ENCODE measurements at places on chromosomes 13 and 19.

DNA sequence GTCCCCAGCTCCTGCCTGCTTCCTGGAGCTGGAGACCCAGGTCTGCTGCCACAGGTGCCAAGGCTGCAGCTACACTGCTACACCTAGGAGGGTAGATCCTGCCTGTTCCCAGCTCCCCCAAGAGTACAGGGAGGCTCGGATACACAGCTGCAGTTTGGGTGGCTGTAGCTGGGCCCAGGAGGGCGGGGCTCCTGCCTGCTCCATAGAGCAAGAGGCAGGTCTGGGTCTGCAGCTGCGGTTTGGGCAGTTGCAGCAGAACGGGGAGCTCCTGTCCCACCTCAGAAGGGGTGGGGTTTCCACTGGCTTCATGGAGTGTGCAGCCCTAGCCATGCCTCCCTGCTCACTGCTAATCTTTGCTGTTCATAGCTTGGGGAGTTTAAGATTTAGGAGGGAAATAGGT, 199.0 kb downstream of the NUFIP1 start:
- H3K36me3 ChIP-seq = no peaks in the 10 kb centered on the region
- peak; percentile 34 for DNase-seq
- no peak overlapping the region for H3K27ac ChIP-seq
- H3K4me1 ChIP-seq = peaks cover 13% of the 10 kb centered on the region
- H3K27me3 ChIP-seq = no peaks in the 10 kb centered on the region

DNA sequence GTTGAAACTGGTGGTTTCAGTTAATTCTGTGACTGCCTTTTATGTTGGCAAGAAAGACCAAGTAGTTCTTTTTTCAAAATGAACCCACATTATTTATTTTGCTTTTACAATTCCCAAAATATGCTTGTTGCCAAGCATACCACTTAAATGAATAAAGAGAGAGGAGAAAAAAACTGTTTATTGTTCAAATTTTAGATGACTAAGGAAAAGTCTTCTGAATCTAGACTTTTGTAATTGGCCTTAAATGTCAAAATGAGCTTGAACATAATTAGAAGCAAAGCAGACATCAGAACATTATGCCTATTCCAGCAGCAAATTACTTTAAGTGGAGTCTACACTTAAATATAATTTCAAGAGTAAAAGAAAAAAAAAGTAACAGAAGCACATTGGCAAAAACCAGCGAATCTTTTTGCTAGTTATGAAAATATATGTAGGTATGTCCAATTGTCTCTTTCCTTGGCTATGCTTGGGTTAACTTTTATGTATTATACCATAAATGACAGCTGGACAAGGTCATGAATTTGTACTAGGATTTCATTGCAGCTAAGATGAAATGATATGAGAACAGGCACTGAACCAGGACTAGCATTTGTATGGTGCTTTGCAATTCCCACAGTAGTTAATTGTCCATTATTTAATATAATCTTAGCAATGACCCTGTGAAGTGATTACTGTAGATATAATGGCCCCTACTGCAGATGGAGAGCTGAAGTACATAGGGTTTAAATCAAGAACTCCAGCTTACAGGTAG, 211.9 kb downstream of the NALCN start:
- H3K36me3 ChIP-seq = no peaks in the 10 kb centered on the region
- H3K27ac ChIP-seq = no peak overlapping the region
- DNase-seq = no peak
- H3K27me3 ChIP-seq = no peaks in the 10 kb centered on the region
- H3K4me3 ChIP-seq = no peak overlapping the region

DNA sequence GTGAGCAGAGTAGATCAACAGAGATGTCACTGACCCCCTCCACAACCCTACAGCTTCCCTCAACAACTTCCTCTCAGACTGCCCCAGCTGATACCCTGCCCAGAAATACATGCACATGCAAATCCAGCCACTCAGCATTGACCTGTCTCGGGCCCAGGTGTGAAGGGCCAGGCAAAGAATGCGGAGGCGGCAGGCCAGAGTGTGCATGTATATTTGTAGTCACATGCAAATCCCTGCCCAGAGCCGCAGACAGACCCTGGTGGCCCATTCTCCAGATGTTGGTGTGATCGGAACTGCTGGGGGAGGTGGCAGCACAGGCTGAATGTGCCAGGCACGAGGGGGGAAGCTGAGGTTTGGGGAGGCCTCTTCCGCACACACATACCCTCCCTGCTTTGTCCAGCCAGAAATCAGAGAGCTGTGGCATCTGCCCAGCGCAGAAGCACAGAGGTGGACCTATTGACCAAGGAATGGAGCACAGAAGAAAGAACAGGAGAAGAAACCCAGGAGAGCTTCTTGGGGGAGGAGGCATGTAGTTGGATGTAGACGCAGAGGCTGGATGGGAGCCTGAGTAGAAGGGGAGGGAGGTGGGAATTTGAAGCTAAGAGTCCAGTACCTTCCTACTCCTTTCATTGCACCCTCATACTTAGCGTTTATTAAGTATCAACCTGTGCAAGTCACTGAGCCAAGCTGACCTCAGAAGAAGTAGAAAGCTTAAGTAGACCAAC, 14.4 kb downstream of the MEF2B start:
- H3K4me3 ChIP-seq = no peak overlapping the region
- no peak for DNase-seq
- H3K4me1 ChIP-seq = no peaks in the 10 kb centered on the region
- H3K36me3 ChIP-seq = no peaks in the 10 kb centered on the region

- no peaks in the 10 kb centered on the region for H3K27me3 ChIP-seq
- H3K4me3 ChIP-seq = no peak overlapping the region
- H3K36me3 ChIP-seq = no peaks in the 10 kb centered on the region
- H3K27ac ChIP-seq = no peak overlapping the region
- no peaks in the 10 kb centered on the region for H3K4me1 ChIP-seq
Measured at GRCh38 chr13:92963029-92963428, 263.6 kb upstream of the GPC6 start.

- DNase-seq = no peak
- no peak overlapping the region for H3K27ac ChIP-seq
- H3K4me1 ChIP-seq = peaks cover 13% of the 10 kb centered on the region
- no peak overlapping the region for H3K4me3 ChIP-seq
- H3K36me3 ChIP-seq = no peaks in the 10 kb centered on the region
Measured at GRCh38 chr13:114027826-114028225, 54.0 kb upstream of the C13orf46 start.

DNA sequence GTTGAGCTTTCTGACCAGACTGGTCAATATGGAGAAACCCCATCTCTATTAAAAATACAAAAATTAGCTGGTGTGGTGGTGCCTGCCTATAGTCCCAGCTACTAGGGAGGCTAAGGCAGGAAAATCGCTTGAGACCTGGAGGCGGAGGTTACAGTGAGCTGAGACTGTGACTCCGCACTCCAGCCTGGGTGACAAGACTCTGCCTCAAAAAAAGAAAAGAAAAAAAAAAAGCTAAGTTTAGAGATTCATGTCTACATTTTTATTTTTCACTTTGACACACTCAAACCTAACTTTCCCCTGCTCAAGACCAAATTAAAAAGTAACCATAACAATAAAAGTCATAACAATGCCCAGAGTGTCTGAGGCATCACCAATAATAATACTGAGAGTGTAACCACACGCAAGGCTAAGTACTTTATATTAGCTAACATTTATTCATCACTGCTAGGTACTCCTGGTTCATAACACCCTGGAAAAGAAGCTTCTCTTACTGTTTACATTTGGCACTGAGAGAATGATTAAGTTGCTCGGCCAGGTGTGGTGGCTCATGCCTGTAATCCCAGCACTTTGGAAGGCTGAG, 5.7 kb downstream of the IRGC start:
- H3K4me1 ChIP-seq = peaks cover 4% of the 10 kb centered on the region
- H3K36me3 ChIP-seq = no peaks in the 10 kb centered on the region
- H3K27me3 ChIP-seq = no peaks in the 10 kb centered on the region
- DNase-seq = no peak
- H3K4me3 ChIP-seq = no peak overlapping the region
- H3K27ac ChIP-seq = no peak overlapping the region

GRCh38 chr19:5078666-5079065, 109.8 kb downstream of the KDM4B start:
- H3K4me3 ChIP-seq = no peak overlapping the region
- H3K36me3 ChIP-seq = no peaks in the 10 kb centered on the region
- H3K27ac ChIP-seq = no peak overlapping the region
- no peaks in the 10 kb centered on the region for H3K27me3 ChIP-seq

GRCh38 chr13:93413972-93414717, 187.5 kb downstream of the GPC6 start:
- no peaks in the 10 kb centered on the region for H3K4me1 ChIP-seq
- H3K27me3 ChIP-seq = no peaks in the 10 kb centered on the region
- H3K27ac ChIP-seq = no peak overlapping the region
- DNase-seq = no peak
- H3K4me3 ChIP-seq = no peak overlapping the region

DNA sequence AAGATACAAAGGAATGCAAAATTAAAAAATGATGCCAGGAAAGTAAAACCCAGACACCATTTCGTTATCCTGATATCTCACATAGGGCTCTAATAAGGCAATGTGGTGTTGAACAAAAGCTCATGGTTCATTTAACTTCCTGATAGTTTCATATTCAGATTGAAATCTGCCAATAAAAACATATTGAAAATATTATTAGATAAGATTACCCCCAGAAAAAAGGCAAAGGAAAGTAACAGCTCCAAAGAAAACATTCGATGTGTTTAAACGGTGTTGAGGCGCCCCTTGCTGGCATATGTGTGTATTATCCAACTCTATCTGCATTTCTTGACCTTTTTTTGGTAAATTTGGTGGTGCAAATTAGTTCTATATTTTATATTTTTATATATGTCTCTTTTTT, 75.9 kb downstream of the ESD start:
- no peaks in the 10 kb centered on the region for H3K27me3 ChIP-seq
- H3K4me1 ChIP-seq = no peaks in the 10 kb centered on the region
- H3K4me3 ChIP-seq = no peak overlapping the region
- H3K36me3 ChIP-seq = peaks cover 3% of the 10 kb centered on the region
- H3K27ac ChIP-seq = no peak overlapping the region

GRCh38 chr19:46756544-46756888, 10.3 kb upstream of the STRN4 start:
- no peak for DNase-seq
- H3K36me3 ChIP-seq = no peaks in the 10 kb centered on the region
- no peak overlapping the region for H3K27ac ChIP-seq
- no peaks in the 10 kb centered on the region for H3K27me3 ChIP-seq
- H3K4me1 ChIP-seq = no peaks in the 10 kb centered on the region
- no peak overlapping the region for H3K4me3 ChIP-seq

GRCh38 chr19:49488046-49488862, 846 bp downstream of the RPL13A start:
- H3K4me3 ChIP-seq = peak overlapping the region; percentile 97
- H3K27me3 ChIP-seq = no peaks in the 10 kb centered on the region
- DNase-seq = peak; percentile 85
- peaks cover 9% of the 10 kb centered on the region for H3K4me1 ChIP-seq

All from neural progenitor cell (in vitro differentiated cells).